ENCODE measurements at places on chromosomes 6 and 20. TPM values are rescaled to one million over a fixed set of nuclear protein-coding genes. Genes with fewer than 3 reads are reported as not detected.

- DNase-seq = no peak
Observed at GRCh38 chr20:46787991-46788762, 78.7 kb downstream of the SLC2A10 start.

GRCh38 chr20:42041000-42041565 is 422.9 kb upstream of the CHD6 start:
- DNase-seq = no peak

- DNase-seq = no peak
Observed at GRCh38 chr6:53746442-53747103, 48.2 kb upstream of the LRRC1 start.

DNA sequence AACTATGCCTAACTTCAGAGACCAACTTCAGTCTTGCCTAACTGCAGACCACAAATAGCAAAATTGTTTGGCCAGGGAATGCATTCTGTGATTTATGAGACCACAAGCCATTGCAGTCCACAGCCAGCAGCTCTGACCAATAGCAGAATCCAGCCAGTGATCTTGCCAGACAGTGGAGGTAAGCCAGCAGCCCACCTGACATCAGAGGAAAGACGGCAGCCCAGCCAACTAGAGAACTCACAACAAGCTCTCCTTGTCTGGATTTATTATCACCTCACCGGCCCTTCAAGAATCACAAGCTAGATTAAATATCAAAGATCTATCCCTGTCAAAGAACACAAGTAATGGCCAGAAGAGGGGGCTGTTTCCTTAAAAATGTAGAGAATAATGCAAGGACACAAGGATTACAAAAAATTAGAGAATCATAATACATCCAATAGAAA is 66.5 kb upstream of the SLC35F1 start:
- peak; percentile 37 for DNase-seq

DNA sequence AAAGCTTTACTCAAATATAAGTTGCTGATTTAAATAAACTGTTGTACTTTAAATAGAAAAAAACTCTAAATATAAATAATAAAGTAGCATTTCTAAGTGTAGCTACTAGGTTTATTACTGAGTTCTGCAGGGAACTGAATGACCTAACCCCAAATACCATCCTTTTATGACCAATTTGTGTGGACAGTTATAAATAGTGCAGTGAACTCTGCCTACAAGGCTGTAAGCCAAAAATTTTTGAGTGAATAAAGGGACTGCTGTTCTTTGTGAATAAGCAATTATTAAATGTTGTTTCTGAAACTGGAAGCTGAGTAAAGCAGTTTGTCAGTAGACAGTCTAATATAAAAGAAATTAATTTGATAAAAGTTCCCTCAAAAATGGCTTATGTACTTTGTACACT is 90.8 kb upstream of the ELOVL5 start:
- DNase-seq = no peak

- DNase-seq = no peak
Observed at GRCh38 chr6:15575357-15576033, 87.3 kb downstream of the DTNBP1 start.

GRCh38 chr20:20856306-20856705 is 143.9 kb upstream of the RALGAPA2 start:
- no peak for DNase-seq

GRCh38 chr6:137799950-137800568 is 67.0 kb upstream of the TNFAIP3 start:
- peak; percentile 66 for DNase-seq

GRCh38 chr20:3603108-3603507 is 60.1 kb downstream of the GFRA4 start:
- DNase-seq = no peak

GRCh38 chr6:137102851-137103492 is 58.2 kb upstream of the IL20RA start:
- peak; percentile 96 for DNase-seq

DNA sequence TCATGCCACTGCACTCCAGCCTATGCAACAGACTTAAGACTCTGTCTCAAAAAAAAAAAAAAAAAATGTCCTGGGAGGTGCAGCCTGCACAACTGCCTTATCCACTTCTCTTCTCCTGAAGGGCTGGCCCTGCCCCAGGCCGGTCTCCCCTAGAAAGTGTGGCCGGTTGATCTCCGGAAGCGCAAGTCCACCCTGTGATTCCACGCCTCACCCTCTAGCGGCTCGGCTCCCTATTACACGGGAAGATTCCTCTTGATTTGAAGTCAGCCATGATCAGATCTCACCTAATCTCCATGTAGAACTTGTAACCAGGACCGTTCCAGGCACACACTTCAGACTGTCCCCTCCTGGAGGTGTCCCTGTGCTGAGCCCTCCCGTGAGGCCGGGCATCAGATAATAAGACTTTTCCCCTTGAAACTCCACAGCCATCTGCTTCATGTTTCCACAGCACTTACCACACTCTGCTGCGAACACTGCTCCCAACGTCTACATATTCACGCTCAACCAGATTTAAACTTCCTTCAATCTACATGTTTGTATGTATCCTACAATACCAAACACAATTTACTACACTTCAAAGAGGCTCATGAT is 49.3 kb upstream of the RPS6KA2 start:
- no peak for DNase-seq

- DNase-seq = no peak
Observed at GRCh38 chr6:165268987-165269386, 40.4 kb downstream of the C6orf118 start.

- DNase-seq = no peak
Observed at GRCh38 chr6:56399672-56400263, 152.4 kb upstream of the COL21A1 start.

- no peak for DNase-seq
Observed at GRCh38 chr20:42098418-42098817, 480.2 kb upstream of the CHD6 start.

DNA sequence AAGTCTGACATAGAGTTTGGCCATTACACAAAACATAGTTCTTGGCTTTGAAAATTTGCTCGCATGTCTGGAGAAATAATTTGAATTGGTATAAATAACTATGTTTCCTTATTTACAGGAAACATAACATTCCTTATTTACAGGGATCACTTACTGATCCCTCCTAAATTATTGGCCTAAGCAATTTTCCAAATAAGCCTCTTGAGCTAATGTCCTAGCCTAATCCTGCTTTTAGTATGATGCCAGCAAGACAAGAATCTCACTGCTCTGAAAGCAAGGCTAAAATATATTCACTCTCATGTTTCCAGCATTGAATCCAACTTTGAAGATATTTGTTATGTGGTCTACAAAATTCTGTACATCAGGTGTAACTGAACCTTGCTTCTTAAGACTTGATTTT is 4.1 kb upstream of the TBC1D32 start:
- no peak for DNase-seq

DNA sequence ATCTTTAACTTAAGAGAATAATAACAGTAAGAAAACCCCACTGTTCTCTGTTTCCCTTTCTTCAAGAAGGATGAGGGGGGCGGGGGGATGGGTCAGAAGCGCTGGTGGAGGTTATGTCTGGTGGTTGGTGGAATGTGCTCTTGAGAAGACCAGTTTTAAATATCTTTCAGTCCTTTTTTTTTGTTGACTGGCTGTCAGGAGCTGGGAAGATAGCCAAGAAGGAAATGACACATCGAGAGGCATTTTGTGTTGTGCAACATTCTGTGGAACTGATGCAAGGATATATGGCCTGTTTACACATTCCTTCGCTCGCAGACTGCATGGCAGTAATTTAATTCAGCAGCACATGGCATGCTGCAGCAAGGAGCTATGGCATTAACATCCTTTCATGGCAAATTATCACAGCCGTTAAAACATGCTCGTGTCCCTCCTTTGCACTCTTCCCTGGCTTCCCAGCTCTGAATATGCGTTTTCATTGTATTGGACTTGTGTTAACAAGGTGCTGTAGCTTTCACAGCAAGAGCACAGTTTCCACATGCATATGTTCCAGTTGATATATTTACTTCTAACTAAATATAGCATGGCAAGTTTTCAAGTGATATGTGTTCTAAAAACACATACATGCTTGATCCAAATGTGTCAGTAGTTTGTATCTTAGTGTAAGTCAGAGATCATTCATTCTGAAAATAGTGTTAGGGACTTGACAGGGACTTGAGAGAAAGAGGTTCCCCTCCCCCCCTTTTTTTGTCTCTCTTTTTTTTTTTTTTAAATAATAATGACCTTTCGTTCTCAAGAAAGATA is 68.2 kb upstream of the SUPT3H start:
- DNase-seq = no peak

- DNase-seq = no peak
Observed at GRCh38 chr6:16405375-16405774, 167.0 kb downstream of the GMPR start.

GRCh38 chr6:18211338-18211737 is 53.0 kb downstream of the DEK start:
- DNase-seq = peak; percentile 19

- DNase-seq = no peak
Observed at GRCh38 chr20:37233548-37234253, 27.9 kb downstream of the GHRH start.

DNA sequence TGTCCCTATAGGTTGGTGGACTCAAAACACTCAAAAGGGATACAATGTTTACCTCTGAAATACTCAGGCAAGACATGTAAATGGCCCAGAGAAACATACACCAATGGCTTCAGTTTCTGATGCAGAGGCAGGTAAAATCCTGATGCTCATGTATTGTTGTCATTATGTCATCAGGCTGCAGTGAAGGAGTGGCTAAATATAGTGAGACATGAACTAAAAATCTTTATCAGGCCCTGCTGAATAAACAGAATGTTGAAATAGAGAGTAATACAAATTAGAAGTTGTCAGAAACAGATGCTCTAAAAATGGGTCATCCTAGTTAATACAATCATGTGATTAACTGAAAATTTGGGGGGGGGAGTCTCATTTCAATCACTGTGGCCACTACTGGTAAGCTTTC is 20.4 kb downstream of the PTPRK start:
- no peak for DNase-seq

RBM24 gene
- total RNA-seq = not detected

USP49 gene
- total RNA-seq = 17.8 TPM

TBXT gene
- 5.3 TPM for total RNA-seq

GJA10 gene
- not detected for total RNA-seq

ZHX3 gene
- total RNA-seq = 21.7 TPM

APOBEC2 gene
- total RNA-seq = not detected

WFDC9 gene
- not detected for total RNA-seq

GRIK2 gene
- total RNA-seq = not detected

DYNLT1 gene
- 49.2 TPM for total RNA-seq

LIN28B gene
- not detected for total RNA-seq

C6orf52 gene
- 1.0 TPM for total RNA-seq

SYCP2L gene
- total RNA-seq = 1.3 TPM
